Activated T-helper 17 cell treated with anti-CD3 and anti-CD28 coated beads, Interleukin-2, amount 50 U/mL, for 72 hours (primary cell): ENCODE measurements at places on chromosomes 1 and 21. TPM values are rescaled to one million over a fixed set of nuclear protein-coding genes. Genes with fewer than 3 reads are reported as not detected.

DNA sequence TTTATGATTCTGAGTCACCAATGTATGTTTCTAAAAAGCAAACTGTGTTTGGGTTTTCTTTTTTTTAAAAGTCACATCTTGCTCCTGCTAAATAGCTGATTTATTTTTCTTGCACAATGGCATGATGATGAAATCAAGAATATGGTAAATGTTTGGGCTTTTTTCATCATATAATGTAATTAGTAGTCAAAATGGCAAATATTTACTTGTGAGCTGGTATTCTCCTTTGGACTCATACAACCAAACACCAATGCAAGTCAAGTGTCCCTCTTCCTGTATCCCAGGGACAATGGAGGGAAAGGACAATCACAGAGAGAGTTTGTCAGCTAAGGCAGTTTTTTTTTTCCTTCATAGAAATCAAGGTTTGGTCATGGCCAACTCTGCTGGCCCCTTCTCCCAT, 94.6 kb upstream of the RALGPS2 start:
- ATAC-seq, result no peak

DNA sequence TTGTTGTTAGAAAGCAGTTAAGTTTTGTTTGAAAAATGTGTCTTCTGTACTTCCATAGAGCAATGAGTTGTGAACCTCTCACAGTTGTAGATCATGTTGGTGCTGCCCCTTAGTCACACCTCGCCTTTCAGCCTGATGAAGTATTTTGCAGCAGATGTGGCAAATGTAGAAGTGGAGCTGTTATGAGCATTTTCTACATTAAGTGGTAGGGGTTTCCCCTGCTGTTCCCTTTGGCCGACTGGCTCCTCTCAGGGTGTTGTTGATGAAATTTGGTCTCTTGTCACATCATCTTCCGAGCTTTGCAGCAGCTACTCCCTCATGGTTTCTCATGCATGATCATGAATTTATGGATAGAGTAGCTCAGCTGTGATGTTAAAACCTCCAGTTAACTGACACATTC, 33.6 kb upstream of the DENND1B start:
- no peak for ATAC-seq

FTCD gene
- not detected for total RNA-seq

- no peak for ATAC-seq
These were observed 74.8 kb upstream of the ATP1B1 start for GRCh38 chr1:169031566-169032224.

DNA sequence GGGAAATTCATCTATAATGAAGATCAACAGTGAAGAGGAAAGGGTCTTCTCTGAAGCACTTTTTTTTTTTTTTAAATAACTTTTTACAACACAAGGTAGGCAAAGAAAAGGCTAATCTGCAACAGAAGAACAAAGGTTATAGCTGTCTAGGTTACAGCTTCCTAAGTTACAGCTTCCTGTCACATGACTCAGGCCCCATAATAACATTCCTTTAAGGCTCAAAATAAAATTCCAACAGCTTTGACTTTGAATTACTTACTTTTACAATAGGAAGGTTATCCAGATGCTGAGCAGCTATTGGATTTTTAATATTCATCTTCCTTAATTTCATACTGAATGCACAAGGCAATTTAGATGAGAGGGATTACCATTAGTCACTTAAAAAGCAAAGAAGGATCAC, 40.4 kb upstream of the TMEM61 start:
- ATAC-seq, result no peak

GRCh38 chr1:30744060-30744756, 13.4 kb downstream of the LAPTM5 start:
- peak; percentile 61 for ATAC-seq

GRCh38 chr1:244710474-244711062, 57.6 kb downstream of the DESI2 start:
- no peak for ATAC-seq

GRCh38 chr21:45509566-45510465, 32.4 kb downstream of the SLC19A1 start:
- ATAC-seq, result no peak

HPCAL4 gene
- 1.2 TPM for total RNA-seq

DMRTA2 gene
- total RNA-seq, result not detected

GRCh38 chr1:179241530-179242097, 12.1 kb upstream of the ABL2 start:
- no peak for ATAC-seq

DNA sequence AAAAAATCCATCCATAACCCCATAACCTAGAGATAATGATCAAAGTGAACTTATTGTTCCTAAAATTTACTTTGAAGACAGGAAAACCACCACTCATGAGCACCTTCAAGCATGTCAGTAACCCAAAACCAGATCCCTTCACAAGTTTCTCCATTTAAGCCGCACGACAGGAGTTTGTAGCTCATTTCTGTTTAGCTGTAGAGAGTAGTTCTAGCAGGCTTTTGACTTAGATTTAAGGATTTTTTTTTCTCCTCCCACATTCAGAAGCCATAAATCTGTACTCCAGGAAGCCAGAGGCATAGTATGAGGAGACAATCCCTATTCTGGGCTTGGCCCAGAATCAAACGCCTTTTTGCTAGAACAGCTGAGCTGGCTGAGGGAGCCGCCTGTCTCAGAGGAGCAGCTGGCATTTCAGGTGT, 25.6 kb downstream of the TOMM20 start:
- no peak for ATAC-seq

DNA sequence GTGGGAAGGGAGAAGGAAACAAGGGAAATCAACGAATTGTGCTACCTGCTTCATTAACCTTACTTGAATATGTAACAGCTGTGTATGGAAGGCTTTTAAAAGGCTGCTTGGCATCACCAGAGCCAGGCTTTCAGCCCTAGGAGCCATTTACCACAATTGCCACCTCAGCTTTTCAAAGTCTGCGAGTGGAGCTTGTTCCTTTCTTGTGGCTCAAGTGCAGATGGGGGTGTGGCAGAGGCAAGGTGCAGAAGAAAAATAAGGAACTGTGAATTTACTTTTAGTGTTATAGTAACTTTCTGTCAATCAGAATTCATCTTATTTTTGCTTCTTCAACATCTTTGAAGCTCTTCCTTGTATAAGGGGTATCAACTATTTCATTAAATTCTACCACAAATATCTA, 17.6 kb downstream of the CLCA2 start:
- no peak for ATAC-seq

DNA sequence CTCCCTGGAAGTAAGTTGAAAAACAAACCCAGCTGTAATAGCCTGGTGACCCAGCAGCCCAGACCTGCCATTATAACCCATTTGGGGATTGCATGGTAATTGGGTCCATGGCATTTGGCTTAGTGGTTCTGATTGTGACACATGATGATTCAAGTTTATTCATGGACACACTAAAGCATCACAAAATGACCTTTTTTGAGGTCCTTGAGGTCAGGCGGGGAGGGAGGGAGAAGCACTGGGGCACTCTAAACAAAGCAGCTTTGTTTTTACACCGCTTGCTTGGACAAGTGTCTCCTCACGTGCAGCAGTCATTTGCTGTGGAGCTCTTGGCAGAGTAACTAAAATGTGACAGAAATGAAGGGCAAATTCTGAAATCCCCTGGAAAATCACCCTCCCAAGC, 241.0 kb upstream of the SGIP1 start:
- ATAC-seq, result no peak

- no peak for ATAC-seq
These were observed 93.4 kb downstream of the SLC25A24 start for GRCh38 chr1:108106775-108107174.

DNA sequence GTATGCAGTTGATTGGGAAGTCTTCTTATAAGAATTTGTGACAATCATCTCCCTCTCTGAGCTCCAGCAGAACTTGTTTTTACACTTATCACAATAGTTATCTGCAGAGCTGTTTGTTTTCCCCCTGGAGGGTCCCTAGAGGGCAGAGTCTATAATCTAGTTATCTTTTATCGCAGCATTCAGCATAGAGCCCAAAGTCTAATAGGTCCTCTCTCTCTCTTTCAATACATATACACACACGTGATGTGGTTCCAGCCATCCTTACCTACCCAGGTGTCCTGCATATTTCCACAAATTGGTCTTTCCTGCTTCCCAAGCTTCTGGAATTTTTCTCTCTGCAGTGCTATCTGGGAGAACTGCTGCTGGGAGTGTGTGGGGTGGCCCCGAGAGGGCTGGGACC, 229.6 kb upstream of the KIAA0040 start:
- ATAC-seq, result no peak

CGN gene
- total RNA-seq, result 5.5 TPM

DNA sequence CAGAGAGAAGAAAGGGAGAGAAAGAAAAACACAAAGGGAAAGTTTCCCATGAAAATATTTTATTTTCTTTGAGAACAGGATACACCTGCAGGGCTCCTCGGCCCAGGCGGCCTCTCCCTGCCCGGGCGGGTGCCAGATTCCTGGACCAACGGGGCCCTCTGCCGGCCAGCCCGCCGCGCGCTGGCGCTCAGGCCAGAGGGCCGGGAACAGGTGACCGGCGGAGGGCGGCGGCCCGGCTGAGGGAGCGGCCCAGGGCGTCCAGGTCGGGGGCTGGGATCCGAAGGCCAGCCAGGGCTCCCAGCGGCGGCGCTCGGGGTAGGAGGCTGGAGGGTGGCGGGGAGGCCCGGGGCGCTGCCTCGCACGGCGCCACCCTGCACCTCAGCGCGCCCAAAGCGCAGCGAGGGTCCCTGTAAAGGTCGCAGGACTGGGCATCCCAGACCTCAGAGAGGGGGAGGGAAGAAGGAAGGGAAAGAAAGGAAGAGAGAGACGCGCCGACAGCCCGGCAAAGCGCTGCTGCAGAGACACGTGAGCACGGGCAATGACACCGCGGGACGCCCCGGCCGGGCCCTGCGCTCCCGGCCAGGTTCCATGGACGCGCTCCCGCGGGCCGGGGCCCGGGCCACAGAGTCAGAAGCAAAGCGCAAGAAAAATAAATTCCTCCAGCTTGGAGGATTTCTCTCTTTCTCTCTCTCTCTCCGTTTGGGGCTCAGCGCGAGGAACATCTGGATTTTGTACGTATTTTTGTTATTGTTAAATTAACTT, 927 bp downstream of the WNT9A start:
- ATAC-seq, result peak; percentile 83

GRCh38 chr1:54339126-54339525, 67.1 kb downstream of the SSBP3 start:
- ATAC-seq, result no peak

ORC1 gene
- 38.6 TPM for total RNA-seq

DNA sequence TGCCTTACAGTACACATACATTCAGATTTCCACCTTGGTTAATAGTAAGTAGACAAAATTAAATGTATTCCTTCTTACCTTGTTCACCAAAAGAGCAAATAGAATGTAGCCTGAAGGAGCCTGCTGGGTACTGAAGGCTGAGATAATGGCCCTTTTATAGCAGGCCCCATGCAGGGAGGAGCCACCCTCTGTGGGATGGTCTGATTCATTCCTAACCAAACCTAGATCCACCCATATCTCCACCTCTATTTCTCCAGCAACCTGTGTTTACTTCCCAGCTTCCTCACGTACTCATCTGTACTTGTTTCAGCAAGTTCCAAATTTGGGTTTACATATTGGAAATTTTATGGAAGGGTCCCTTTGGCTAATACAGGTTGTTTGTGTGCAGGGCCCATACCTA, at the start of gene FLG:
Gene FLG (minus strand): TSS at position 129 of the 400 bp plus-strand sequence. CDS start 9,783 bp downstream, outside the sequence.
- ATAC-seq, result no peak

LCE1A gene
- total RNA-seq, result not detected

AK5 gene
- not detected for total RNA-seq

- ATAC-seq, result no peak
These were observed 34.7 kb downstream of the PLPPR5 start for GRCh38 chr1:98969798-98970490.

GRCh38 chr1:101595881-101596374, 359.1 kb downstream of the S1PR1 start:
- no peak for ATAC-seq

SPRR2B gene
- not detected for total RNA-seq

DNA sequence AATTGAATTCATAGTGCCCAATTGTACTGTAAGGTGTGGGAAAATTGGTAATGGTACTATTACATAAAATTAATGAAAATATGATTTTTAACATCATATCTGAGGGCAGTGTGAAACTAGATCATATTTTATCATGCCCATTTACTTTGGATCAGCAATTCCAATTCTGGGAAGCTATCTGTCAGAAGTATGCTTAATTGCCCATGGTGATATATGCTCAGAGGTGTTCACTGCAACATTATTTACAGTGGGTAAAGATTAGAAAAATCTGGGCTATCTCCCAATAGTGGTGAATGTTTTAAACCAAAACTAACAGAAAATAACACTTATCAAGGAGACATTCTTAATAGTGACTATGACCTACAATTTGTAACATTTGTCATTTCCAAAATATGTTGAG, 1260.0 kb downstream of the BRINP3 start:
- ATAC-seq, result no peak

- ATAC-seq, result no peak
These were observed 377.8 kb downstream of the MATN1 start for GRCh38 chr1:30345491-30346130.

DNA sequence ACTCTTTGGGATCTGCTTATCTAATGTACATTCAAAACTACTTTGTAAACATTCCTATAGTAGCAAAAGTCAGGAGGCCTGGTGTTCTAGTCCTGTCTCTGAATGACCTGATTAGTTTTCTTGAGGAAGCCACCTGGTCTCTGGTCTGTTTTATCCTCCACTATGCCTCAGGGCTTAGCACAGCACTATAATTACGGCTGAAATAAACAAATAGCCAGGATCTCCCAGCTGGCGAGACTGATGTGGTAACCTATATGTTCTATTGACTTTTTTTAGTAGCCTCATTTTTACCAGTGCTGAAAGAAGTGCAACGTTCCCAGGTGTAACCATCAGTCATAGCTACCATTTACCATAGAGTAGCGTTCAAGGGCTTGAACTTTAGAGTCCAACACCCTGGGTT, 24.2 kb upstream of the RPL11 start:
- no peak for ATAC-seq

AGL gene
- total RNA-seq, result 23.2 TPM

GRCh38 chr1:118159569-118159968, 25.5 kb downstream of the SPAG17 start:
- ATAC-seq, result no peak

CDC20 gene
- total RNA-seq, result 199 TPM

- no peak for ATAC-seq
These were observed 164.9 kb downstream of the ST6GALNAC3 start for GRCh38 chr1:76239470-76239918.

DNA sequence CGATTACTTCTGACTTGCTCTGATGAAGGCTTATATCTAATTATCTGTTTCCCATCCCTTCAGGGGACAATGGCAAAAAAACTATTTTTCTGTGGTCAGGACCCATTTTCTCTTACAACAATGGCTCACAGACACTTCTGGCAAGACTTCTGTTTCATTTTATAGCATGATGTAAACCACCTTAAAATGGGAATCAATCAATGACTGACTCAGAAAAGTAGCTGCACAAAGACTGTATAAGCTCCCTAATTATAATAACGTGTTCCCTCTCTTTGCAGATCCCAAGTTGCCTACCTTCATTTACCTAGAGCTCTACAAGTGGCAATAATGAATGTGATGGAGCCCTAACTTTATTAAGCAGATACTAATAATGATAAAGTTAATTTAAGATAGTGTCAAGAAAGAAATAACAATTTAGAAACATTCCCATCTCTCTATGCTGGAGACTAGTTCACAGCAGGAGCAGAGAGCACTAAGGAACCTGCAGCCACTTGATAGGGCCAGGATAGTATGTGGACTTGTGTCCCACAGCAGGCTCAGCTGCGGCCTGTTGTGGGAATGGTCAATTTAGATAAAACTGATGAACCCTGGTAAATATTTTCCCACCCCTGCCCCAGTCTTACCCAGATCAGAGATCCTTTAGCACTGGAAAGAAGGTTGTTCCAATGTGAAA, 538 bp downstream of the GBP2 start:
- peak; percentile 25 for ATAC-seq
